ENCODE measurements at places on chromosomes 2 and 18.
A peak's percentile ranks its signal among the peaks of the same experiment; 100 is the strongest.

- DNase-seq: peak; percentile 4
These were observed 937 bp upstream of the LANCL1 start for GRCh38 chr2:210477496-210477895.

GRCh38 chr2:73906847-73907505, 14.2 kb downstream of the ACTG2 start:
- no peak for DNase-seq

- no peak for DNase-seq
These were observed 47.5 kb downstream of the ADCY3 start for GRCh38 chr2:24872344-24873115.

DNA sequence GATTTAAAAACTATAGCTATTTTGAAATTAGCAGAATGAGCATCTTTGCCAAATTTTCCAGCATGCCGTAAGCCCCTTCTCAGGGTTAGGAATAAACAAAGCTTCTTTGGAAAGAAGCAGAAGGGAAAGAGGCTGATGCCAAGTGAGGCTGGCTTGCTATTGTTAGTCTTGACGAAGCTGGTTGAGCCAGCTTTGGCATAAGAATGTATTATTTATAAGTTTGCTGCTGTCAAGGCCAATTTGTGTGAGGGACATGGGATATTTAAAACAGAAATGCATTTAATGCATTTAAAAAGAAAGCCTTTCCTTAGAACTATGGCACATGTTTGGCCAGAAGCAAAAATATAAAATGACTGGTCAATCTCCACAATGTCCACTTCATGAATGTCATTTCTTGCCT, 52.5 kb upstream of the TTN start:
- DNase-seq: no peak

GRCh38 chr2:75994759-75995158, 284.0 kb upstream of the GCFC2 start:
- no peak for DNase-seq

- DNase-seq: no peak
These were observed 170.4 kb downstream of the ZNF521 start for GRCh38 chr18:25181581-25181980.

DNA sequence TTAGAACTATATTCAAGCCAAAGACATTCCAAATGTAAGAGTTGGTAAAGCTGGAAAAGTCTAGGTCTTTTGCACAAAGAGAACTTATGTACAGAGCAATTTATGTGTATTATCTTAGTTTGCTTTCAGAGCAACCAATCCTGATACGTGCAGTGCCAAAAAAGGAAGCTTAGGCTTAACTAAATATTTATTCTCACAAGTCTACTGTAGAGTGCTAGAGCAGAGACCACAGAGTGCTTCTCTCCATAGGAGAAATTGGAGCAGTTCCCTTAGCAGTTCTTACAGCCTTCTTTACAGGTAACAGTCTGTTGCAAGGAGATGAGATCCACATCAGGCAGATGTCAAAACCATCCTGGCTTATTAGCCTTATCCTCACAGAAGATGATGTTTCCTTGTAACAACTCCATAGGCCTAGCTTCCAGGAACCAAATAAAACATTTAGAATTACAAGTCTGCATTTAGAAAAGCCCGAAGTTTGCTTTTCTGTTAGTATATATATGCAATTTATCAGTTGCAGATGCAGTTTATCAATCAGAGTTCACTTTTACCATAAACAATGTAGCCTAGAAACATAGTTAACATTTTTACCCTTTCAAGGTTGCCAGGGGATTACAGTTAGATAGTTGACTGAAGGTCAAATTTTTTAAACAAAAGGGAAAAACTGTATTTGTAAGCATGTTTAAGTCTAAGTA, 250.6 kb upstream of the KCNJ3 start:
- DNase-seq: no peak

GRCh38 chr2:45595721-45596435, 15.2 kb downstream of the SRBD1 start:
- no peak for DNase-seq

- DNase-seq: no peak
These were observed 46.7 kb downstream of the FBXO48 start for GRCh38 chr2:68420254-68420910.

GRCh38 chr18:72908181-72908580, 40.4 kb upstream of the NETO1 start:
- DNase-seq: no peak

GRCh38 chr2:117126656-117127055, 687.8 kb upstream of the DDX18 start:
- DNase-seq: no peak

DNA sequence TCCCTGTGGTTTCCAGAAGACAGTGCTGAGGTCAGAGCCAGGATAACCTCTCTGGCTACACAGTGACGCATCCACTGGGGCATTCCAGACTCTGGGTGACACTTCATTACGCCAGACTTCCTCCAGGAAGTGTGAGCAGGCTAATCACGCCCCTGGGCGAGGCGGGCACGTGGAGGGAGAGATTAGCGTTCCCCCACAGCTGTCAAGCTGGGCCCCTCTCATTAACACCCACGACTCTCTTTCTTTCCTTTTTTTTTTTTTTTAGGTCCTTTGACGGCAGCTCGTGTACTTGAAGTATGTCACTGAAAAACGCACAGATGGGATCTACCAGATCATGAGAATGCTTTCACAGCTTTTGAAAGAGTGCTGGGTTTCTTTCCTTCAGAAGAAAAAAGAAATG, 274.6 kb downstream of the AFF3 start:
- no peak for DNase-seq

DNA sequence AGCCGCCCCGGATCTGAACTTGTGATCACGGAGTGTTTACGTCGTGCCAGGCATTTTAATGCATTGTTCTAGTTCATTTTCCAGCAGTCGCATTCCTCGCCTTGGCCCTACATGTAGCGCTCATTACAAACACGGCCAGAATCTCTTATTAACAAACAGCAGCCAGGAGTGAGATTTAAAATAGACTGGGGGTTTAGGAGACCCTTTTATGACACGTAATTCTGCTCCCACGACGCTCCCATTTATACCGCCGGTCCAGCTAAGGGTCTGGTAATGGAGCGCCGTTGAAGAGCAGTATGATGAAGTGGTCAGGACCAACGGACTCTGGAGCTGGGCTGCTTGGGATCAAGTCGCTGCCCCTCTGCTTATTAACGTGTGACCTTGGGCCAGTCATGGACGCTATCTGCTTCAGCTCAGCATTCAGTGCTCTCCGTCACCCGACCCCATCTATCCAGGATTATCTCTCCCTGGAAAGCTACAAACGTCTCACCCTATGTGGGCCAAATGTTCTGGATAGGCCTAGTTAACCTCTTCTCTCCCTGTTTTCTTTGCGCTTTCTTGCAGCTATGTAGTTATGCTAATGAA, 745 bp downstream of the MSH2 start:
- DNase-seq: no peak

GRCh38 chr2:128272601-128273468, 45.8 kb downstream of the HS6ST1 start:
- DNase-seq: no peak

GRCh38 chr2:200041639-200042038, 86.3 kb downstream of the MAIP1 start:
- DNase-seq: no peak

- no peak for DNase-seq
These were observed 107.3 kb upstream of the FZD5 start for GRCh38 chr2:207876842-207877535.

GRCh38 chr2:112004253-112004645, 50.8 kb upstream of the TMEM87B start:
- DNase-seq: no peak

- no peak for DNase-seq
These were observed 1917.7 kb upstream of the PIK3C3 start for GRCh38 chr18:40037356-40037755.

- DNase-seq: no peak
These were observed 117.1 kb upstream of the SERTAD2 start for GRCh38 chr2:64770781-64771334.

GRCh38 chr2:113977060-113977659, 87.3 kb downstream of the ACTR3 start:
- DNase-seq: no peak

DNA sequence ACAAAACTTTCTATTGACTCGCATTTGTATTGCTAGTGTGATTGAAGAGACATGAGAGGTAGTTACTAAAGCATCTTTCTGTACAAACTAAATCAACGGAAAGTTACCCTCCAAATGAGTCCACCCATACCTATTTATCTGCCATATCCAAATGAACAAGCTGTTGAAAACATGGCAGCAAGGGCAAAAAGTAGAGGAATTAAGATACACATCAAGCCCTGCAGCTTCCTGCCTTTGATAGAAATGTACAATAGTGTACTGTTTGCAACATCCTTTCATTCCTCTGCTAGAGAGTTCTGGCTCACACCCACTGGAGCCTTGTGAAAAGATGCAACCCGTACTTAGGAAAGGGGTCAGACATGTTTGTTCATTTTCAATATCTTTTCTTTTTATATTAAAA, 122.5 kb downstream of the ERBB4 start:
- DNase-seq: no peak

- no peak for DNase-seq
These were observed 576.0 kb downstream of the ARHGAP15 start for GRCh38 chr2:143705108-143705707.

GRCh38 chr2:195094330-195094729, 562.7 kb upstream of the SLC39A10 start:
- DNase-seq: no peak

DNA sequence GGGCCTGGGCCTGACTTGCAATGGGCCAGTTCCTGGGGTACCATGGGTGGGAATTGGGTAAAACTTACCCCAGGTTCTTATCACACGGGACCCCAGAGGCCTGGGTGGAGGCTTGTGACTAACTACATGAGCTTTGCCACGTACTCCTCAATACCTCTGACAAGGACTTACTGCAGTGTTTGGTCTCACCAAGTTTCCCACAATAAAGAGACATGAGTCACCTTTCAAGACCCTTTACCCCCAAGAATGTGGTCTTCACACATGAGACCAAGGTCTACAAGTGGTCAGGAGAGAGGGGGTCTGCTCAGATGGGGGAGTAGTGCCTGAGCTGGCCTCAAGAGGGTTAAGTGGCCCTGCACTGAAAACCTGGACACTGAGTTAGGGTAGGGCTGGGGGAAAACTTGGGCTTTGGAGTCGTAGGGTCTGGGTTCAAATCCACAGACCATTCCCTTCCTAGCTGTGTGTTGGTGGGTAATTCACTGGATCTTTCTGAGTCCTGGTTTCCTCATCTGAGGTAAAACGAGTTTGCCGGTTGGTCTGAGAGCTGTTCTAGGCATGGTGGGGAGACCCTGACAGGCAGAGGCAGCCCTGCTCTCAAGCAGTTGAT, 2.0 kb upstream of the GNLY start:
- DNase-seq: no peak

- DNase-seq: no peak
These were observed 80.1 kb downstream of the EML4 start for GRCh38 chr2:42249284-42249683.

DNA sequence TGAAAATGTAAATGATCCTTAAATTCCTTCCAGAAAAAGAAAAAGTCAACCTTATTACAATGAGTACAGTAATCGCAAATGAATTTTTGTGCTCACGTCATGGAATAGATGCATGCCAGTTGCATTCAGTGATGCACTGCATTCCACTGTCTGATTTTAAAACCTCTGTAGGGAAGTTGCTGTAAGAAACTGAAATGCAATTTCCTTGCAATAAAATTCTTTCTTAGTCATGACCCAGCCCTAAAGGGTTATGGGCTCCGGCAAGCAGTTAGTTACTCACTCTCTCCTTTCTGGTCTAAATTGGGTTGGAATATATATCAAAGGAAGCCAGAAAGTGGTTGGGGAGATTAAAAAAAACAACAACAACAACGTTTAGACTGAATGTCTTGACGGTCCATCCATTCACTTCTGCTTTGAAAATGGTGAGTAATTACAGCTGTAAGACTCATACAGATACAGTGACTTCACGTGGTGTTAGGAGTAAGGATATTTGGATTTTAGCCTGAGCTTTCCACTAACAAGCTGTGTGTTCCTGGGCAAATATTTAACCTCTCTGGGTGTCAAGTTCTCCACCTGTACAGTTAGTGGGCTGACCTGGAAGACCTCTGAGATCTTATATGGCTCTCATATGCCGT, 8.6 kb upstream of the RND3 start:
- DNase-seq: no peak

GRCh38 chr2:15989559-15989958, 49.2 kb downstream of the MYCN start:
- DNase-seq: no peak

- DNase-seq: no peak
These were observed 62.8 kb upstream of the NCK2 start for GRCh38 chr2:105681927-105682326.
